ENCODE measurements at places on chromosomes 12 and 14. TPM values are rescaled to one million over a fixed set of nuclear protein-coding genes. Genes with fewer than 3 reads are reported as not detected.

The CPNE8 gene
- total RNA-seq = 7.2 TPM

The DLK1 gene
- 3.0 TPM for total RNA-seq

- no peak for DNase-seq
These were observed at the start of gene MAP1LC3B2 for GRCh38 chr12:116559162-116559935. Gene MAP1LC3B2 (plus strand): TSS chr12:116559381. CDS start chr12:116575943, 16,562 bp downstream.

- DNase-seq = no peak
These were observed 26.6 kb downstream of the ETV6 start for GRCh38 chr12:11676052-11676451.

DNA sequence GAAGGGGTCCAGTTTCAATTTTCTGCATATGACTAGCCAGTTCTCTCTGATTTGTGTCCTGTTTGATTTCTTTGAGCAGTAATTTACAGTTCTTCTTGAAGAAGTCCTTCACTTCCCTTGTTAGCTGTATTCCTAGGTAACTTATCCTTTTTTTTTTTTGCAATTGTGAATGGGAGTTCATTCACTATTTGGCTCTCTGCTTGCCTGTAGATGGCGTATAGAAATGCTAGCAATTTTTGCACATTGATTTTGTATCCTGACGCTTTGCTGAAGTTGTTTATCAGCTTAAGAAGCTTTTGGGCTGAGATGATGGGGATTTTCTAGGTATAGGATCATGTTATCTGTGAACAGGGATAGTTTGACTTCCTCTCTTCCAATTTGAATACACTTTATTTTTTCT lies 77.6 kb upstream of the NID2 start:
- DNase-seq = no peak

DNA sequence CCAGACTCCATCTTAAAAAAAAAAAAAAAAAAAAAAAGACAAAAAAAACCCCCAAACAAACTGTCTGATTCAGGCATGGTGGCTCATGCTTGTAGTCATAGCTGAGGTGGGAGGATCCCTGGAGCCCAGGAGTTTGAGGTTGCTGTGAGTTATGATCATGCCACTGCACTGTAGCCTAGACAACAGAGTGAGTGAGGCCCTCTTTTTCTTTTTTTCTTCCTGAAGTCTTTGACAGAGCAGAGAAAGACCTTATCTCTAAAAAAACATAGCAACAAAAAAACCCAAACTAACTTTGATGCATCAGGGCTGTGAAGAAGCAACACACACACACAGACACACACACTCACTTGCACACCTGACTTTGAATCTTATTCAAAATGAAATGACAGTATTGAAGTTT lies 7.7 kb upstream of the AMN1 start:
- DNase-seq = no peak

The PRICKLE1 gene
- total RNA-seq = 11.7 TPM

GRCh38 chr14:99865408-99865807 lies 72.2 kb downstream of the EML1 start:
- DNase-seq = no peak

DNA sequence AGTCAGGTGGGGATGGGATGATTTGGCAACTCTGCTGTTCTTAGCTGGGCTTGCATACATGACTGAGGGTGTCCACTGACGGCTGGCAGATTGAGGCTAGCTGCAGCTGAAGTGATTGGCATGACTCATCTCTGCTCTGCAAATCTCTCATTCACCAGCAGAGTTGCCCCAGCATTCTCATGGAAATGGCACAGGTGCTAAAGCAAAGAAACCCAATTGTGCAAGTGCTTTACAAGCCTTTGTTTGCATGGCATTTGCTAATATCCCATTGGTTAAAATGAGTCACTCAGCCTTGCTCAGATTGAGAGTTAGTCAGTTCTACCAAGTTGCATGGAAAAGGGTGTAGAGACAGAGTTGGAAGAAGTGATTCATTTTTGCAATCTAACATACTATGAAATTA lies 389.7 kb upstream of the FAR2 start:
- DNase-seq = peak; percentile 33

DNA sequence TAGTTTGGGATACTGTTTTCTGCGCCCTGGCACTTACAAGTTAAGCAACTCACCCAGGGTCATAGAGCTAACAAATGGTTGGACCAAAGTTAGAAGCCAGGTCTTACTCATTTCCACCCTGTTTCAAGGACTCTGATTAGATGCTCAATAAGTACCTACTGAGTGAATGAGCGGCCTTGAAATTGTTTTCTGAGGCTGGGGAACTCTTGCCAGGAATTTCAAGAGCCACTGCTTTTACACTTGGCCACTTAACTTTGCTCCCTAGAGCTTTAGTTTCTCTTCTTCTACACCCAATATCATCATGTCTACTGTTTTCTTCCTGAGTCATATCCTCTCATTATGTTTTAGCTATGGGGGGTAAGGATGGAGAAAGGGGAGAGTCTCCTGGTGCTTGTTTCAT lies 431.6 kb downstream of the ZFP36L1 start:
- no peak for DNase-seq

The EGLN3 gene
- 21.0 TPM for total RNA-seq

DNA sequence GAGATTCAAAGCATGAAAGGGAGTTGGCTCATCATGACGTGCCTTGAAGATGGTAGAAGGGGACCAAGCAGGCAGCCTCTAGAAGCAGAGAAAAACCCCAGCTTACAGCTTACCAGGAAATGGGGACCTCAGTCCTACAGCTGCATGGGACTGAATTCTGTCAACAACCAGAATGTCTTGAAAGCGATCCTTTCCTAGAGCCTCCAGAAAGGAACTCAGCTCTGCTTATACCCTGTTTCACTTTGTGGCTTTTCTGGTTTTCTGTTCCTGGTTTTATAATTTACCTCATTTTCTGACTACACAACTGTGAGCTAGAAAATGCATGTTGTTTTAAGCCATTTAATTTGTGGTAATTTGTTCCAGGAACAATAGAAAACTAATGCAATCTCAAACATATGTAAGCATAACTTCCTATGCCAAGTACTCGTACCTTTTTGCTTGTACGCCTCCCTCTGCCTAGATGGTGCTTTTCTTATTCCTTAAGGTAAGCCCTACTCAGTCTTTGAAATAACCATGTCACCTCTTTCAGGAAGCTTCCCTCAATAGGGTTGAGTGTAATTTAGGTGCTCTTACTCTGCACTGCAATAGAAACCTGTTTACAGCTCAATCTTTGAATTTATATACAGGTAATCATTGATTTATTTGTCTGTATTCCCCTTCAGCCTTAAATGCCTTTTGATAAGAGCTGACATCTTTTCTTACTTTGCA lies 348.8 kb downstream of the TMEM117 start:
- no peak for DNase-seq

The SP1 gene
- total RNA-seq = 87.2 TPM

DNA sequence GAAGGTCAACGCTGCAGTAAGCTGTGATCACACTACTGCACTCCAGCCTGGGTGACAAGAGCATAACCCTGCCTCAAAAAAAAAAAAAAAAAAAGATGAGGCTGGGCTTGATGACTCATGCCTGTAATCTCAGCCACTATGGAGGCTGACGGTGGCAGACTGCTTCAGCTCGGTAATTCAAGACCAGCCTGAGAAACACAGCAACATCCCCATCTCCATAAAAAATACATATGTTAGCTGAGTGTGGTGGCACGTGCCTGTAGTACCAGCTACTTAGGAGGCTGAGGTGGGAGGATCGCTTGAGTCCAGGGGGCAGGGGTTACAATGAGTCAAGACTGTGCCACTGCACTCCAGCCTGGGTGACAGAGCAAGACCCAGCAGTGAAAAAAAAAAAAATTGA lies 50.4 kb downstream of the GXYLT1 start:
- DNase-seq = no peak

GRCh38 chr12:44618946-44619345 lies 257.2 kb downstream of the NELL2 start:
- no peak for DNase-seq

The SLC25A21 gene
- 6.0 TPM for total RNA-seq

The IL31 gene
- total RNA-seq = not detected

- no peak for DNase-seq
These were observed 43.9 kb upstream of the MDM1 start for GRCh38 chr12:68375756-68376695.

The HPD gene
- total RNA-seq = 0.48 TPM

DNA sequence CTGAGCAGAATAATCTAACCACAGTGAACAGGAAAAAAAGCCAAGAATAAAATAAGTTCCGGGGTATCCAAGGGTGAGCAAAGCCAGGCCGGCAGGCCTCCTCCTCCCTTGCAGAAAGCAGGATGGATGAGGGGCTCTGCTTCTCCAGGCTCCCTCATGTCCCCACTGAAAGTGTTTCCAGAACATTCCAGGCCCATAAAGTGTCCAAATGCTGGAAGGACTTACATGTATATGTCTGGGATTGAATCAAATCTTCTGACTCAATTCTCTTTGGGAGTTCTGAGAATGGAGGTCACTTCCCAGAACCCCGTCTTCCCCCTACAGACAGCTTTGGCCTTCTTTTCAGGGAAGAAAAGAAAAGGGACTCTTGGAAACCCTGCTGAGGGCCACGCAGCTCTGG lies 25.0 kb upstream of the BDKRB1 start:
- DNase-seq = no peak

DNA sequence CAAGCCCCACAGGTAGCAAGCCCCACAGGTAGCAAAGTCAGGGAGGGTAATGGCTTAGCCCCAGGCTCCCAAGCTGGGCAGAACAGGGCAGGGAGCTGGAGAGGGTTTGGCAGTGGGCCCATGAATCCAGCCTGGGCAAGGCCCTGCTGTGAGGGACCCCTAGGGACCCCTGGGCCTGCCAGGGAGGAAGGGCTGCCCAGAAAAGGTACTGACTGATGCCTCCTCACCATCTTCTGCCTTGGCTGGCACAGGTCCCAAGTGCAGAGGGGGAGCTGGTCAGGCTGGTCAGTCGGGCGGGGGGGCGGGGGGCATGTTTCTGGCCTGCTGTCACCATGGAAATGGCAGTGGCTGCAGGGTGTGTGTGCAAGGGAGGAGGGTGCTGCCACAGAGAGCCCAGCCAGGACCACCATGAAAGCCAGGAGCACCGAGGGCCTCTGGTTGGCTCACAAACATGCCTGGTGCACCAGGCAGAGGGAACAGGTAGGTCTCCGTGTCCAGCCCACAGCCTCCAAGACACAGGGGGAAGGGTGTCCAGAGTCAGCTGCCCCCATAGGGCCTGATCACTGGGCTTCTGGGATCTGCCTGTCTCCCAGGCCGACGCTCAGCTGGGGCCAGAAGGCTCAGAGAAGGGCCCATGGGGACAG lies 1.5 kb upstream of the CRIP2 start:
- no peak for DNase-seq

- DNase-seq = no peak
These were observed 76.0 kb downstream of the PRIMA1 start for GRCh38 chr14:93712079-93712837.

GRCh38 chr12:107373238-107373809 lies 280.0 kb upstream of the CRY1 start:
- DNase-seq = no peak

DNA sequence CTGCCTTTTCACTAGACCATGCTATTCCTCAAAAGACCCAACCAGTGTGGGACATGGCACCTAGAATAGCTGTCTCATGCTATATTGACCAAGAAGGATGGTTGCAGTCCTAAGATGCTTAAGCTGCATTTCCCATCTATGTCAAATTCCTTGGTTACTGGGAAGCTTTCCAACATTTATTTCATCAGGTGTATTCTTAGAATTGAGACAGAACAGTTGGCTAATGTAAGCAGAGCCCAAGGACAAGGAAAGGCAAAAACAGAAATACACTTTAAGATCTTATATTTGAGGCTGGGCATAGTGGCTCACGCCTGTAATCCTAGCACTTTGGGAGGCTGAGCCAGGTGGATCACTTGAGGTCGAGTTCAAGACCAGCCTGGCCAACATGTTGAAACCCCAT lies 24.7 kb downstream of the ARG2 start:
- DNase-seq = no peak

- DNase-seq = no peak
These were observed 83.3 kb upstream of the SLC38A4 start for GRCh38 chr12:46908936-46909635.

Data from WTC11 (cell line).